Right atrium auricular region (tissue), 2 donors: ENCODE measurements at places on chromosomes 16 and 17.

GRCh38 chr17:41781404-41782110, 5.0 kb downstream of the JUP start:
- no peak for DNase-seq

- no peak for DNase-seq
Measured at GRCh38 chr16:75060723-75061122, 55.9 kb downstream of the LDHD start.

GRCh38 chr16:85735225-85735635, 15.7 kb downstream of the C16orf74 start:
- no peak for DNase-seq

GRCh38 chr17:58513267-58513964, 1.0 kb downstream of the MTMR4 start:
- no peak for DNase-seq

DNA sequence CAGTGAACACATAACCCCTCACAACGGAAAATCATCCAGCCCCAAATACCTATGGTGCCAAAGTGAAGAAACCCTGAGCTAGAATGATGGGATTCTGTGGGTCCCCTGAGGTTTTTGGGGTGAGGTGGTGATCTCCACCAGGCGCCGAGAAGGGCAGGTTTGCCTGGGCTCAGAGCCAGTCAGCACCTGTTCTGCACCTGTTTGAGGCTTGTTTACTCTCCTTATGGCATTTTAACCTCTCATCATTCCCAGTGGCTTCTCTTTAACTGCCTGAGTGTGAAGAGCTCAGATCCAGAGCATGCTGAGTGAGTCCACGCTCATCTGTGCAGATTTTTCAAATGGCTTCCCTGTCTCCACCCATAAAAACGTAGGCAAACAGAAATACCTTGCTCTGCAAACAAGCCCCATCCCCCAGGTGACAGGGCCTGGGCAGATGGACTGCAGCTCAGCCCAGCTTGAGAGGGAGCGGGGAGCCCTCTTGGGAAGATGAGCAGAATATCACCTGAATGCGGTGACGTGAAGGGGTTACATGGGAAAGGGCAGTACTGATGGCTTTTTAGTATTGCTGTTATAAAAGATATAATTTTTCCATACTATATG, 40.1 kb upstream of the CLEC19A start:
- DNase-seq, result no peak

GRCh38 chr17:79974566-79975497, 60.8 kb downstream of the TBC1D16 start:
- DNase-seq, result no peak

- no peak for DNase-seq
Measured at GRCh38 chr17:41537614-41537954, 9.5 kb upstream of the KRT19 start.

DNA sequence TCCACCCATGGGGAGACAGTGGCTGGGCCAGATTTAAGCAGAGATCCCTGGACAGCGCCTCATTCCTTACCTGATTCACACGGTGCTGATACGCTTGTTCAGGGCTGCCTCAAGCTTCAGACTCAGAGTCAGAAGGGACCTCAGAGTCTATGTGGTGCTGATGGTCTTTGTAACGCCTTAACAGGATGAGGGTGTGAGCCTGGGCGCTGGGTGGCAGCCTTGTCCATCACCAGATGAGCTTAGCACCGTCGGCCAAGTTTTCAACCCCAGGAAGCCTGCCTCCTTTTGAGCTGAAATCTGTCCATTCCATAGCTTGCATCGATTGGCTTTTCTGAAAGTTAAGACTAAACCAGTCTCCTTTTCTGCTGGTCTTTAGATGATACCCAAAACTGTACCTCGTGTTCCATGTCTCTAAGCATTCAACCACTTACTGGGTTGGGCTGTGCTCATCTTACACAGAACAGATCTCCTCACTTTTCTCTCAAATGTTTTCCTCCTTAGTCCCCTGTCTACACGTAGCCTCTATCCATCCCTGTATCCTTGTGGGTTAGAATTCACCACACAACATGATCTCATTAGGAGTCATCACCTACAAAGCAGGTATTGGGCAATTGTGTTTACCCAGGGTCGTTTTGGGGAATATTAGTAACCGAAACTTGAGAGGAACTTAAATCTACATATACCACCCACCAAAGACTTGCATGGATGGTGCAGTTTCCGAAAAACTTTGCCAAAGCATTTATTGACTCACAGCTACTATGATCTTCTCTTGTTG, 573.4 kb downstream of the CDH13 start:
- peak; percentile 30 for DNase-seq

GRCh38 chr16:56609463-56609921, 1.1 kb downstream of the MT2A start:
- peak; percentile 85 for DNase-seq
